Occipital lobe (tissue), 3 donors: ENCODE measurements at places on chromosomes 5 and 9. TPM values are rescaled to one million over a fixed set of nuclear protein-coding genes. Genes with fewer than 3 reads are reported as not detected.

CFAP157 gene
- total RNA-seq: 0.16 TPM

PCDHAC1 gene
- total RNA-seq: 74.1 TPM

PRSS3 gene
- not detected for total RNA-seq

EQTN gene
- total RNA-seq: 1.6 TPM

RGP1 gene
- total RNA-seq: 12.3 TPM

DNA sequence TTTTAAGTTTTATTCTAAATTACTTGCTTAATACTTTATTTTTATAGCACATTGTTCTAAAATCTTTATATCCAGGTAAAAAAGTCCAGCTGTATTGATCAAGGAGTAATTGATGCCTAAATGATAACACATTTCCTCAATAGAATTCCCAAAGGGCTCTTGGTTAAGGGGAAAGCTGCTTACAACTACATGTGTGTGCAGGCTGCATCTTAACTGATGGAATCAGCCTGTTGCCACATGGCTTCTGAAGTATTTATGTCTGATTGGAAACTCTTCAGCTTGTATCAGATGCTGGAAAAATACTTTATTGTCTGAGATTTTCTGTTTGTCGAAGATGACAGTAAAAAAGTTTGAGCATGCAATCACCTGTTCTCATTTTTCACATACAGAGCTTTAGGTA lies 182.6 kb downstream of the FBXL7 start:
- DNase-seq: no peak

DNA sequence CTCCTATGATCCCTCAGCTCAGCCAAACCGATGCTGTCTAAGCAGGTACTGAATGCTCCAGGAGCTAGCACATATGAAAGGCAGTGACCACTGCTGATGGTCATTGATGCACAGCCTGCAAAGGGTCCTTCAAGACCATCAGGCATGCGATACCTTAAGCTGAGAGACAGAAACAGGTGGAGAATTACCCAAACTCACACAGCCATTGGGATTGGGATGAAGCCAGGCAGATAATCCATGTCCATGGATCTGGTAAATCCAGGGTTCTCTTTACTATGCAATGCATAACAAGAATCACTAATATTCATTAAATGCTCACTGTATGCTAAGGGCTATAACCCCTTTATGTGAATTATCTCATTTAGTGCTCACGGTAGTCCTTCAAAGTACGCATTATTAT lies 36.2 kb downstream of the RAPGEF1 start:
- no peak for DNase-seq

DNA sequence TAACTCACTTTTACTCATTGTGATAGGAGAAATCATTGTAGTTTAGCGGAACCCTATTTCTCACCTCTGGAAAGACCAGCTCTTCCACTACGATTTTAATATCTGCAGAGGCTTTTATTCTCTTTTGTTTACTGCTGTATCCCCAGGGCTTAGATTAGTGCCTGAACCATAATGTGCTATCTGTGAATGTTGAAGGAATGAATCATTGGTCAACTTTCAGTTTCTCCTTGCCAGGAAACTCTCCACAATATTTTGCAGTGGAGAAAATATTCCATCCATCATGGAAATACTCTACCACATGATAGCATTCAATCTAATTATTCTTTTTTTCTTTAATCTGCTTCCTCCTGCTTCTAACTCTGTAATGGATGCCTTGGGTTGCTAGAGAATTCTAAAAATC lies 263.5 kb upstream of the PTPRD start:
- no peak for DNase-seq

DNA sequence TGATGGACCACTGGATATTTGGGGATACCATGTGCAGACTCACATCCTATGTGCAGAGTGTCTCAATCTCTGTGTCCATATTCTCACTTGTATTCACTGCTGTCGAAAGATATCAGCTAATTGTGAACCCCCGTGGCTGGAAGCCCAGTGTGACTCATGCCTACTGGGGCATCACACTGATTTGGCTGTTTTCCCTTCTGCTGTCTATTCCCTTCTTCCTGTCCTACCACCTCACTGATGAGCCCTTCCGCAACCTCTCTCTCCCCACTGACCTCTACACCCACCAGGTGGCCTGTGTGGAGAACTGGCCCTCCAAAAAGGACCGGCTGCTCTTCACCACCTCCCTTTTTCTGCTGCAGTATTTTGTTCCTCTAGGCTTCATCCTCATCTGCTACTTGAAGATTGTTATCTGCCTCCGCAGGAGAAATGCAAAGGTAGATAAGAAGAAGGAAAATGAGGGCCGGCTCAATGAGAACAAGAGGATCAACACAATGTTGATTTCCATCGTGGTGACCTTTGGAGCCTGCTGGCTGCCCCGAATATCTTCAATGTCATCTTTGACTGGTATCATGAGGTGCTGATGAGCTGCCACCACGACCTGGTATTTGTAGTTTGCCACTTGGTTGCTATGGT lies 54.5 kb upstream of the HNRNPA0 start:
- DNase-seq: no peak

- DNase-seq: no peak
Observed at GRCh38 chr9:74557571-74557970, 60.4 kb downstream of the RORB start.

DNA sequence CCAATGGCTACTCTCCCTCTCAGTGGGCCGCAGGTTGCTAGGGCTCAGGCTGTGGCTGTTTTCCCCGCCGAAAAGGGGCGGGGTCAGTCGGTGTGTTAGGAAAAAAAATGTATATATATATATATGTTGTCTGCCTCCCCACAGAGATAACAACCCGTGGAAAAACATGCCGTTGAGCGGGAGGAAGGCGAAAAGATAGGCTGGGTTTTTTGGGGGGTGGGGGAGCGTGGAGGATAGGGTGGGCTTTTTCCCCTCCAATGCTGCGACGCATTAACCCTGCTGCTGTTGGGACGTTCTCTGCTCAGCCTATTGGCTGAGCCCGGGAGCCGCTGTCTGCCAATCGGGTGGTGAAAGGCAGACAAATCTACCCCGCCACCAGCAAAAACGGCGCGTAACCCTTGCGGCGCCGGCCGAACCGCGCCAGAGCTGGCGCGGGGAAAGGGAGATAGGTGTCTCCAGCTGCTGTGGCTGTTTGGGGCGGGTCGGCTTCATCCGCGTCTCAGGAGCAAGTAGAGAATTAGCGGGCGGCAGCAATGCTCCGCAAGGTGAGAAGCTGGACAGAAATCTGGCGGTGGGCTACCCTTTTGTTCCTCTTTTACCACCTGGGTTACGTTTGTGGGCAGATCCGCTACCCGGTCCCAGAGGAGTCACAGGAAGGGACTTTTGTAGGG lies at the start of gene PCDHGC4:
PCDHGC4 (plus strand) TSS at position 390 of the 671 bp plus-strand sequence; CDS start at position 534, 144 bp downstream.
- DNase-seq: peak; percentile 60

- no peak for DNase-seq
Observed at GRCh38 chr9:14064940-14065339, 249.0 kb downstream of the NFIB start.

DNA sequence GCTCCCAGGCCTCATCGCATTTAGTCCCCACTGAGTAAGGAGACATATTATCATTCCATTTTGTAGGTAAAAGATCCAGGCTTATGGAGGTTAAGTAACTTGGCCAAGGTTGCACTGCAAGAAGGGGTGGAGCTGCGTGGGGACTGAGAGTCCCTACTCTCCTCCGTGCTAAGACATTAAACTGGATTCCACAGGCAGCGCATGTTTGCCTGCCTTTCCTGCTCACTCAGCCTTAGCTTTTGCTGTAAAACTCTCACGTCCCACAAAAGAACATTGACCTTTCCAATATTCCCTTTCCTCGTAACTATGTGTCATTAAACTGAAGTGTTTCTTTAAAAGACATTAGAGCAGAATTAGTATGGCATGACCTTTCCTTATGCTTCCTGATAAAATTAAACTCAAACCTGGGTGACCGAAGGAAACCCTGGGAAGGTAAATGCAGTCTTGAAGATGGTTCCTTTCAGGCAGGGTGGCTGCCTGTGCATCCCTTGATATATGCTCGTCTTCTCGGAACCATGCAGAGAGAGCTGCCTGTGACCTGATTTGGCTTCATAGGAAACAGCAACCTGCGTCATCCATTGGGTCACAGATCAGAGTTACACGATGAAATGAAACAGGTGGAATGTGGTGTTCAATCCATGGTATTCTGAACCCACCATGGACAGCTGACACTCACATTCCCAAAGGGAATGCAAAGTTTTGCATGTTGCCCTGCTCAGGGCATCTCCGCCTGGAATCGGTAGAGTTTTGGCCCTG lies 85.9 kb downstream of the TMEM252 start:
- DNase-seq: no peak

- DNase-seq: no peak
Observed at GRCh38 chr5:40478766-40479165, 200.9 kb upstream of the PTGER4 start.

- DNase-seq: no peak
Observed at GRCh38 chr5:121031491-121031890, 567.4 kb downstream of the PRR16 start.

GRCh38 chr5:38018016-38018415 lies 178.2 kb upstream of the GDNF start:
- no peak for DNase-seq

- no peak for DNase-seq
Observed at GRCh38 chr5:80194468-80194867, 61.4 kb downstream of the SERINC5 start.

GRCh38 chr5:82211855-82212572 lies 66.1 kb downstream of the RPS23 start:
- no peak for DNase-seq

DNA sequence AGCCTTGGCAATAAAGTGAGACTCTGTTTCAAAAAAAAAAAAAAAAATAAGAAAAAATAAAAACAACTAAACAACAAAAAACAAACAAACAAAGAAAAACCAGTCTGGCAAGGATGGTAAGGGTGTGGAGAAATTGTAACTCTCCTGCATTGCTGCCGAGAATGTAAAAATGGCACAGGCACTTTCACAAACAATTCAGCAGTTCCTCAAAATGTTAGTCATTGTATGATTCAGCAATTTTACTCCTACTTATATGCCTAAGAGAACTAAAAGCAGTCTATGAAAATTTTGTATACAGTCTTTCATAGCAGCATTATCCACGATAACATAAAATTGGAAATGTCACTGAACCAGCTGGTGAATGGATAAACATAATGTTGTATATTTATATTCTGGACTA lies 280.4 kb downstream of the CDH9 start:
- no peak for DNase-seq

DNA sequence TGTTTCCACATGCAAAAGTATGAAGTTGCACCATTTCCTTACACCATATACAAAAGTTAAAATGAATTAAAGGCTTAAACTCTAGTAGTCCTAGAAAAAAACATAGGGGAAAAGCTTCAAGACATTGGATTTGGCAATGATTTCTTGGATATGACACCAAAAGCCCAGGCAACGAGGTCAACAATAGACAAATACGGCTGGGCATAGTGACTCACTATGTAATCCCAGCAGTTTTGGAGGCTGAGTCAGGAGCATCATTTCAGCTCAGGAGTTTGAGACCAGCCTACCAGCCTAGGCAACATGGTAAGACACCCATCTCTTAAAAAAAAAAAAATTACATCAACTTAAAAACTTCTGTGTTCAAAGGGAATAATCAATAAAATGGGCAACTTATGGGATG lies 30.9 kb upstream of the SREK1 start:
- DNase-seq: no peak

- DNase-seq: no peak
Observed at GRCh38 chr5:126988021-126988569, 42.3 kb downstream of the MARCHF3 start.

GRCh38 chr5:61256474-61256873 lies 75.6 kb upstream of the ZSWIM6 start:
- no peak for DNase-seq
